ENCODE measurements at places on chromosomes 7 and 10.
A peak's percentile ranks its signal among the peaks of the same experiment; 100 is the strongest.

- H3K36me3 ChIP-seq, result no peaks in the 10 kb centered on the region
- H3K27ac ChIP-seq, result no peak overlapping the region
- H3K4me3 ChIP-seq, result no peak overlapping the region
- H3K4me1 ChIP-seq, result peaks cover 2% of the 10 kb centered on the region
Observed at GRCh38 chr7:36032361-36032818, 120.7 kb upstream of the EEPD1 start.

DNA sequence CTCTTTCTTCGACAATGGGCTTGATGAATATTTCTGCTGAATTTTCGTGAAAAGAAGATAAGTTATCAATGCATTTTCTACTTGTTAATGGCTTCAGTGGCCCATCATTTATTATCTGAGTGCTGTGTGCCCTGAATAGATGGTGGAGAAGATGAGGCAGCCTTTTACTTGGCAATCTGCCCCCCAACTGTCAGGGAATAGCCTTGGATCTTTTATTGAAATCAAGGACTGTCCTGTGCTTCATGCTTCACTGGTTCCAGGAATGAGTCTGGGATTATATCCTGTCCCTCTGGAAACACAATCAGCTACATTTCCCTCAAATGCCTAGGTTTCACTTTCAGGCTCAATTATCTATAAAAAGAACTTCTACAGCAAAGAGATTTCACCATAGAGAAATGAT is 75.9 kb upstream of the NXPH1 start:
- no peak overlapping the region for H3K4me3 ChIP-seq
- no peak for DNase-seq
- peaks cover 4% of the 10 kb centered on the region for H3K4me1 ChIP-seq

GRCh38 chr10:74079936-74080590 is 70.6 kb downstream of the AP3M1 start:
- peaks cover 43% of the 10 kb centered on the region for H3K36me3 ChIP-seq
- peaks cover 53% of the 10 kb centered on the region for H3K4me1 ChIP-seq
- H3K27ac ChIP-seq, result no peak overlapping the region
- no peaks in the 10 kb centered on the region for H3K27me3 ChIP-seq
- H3K4me3 ChIP-seq, result no peak overlapping the region

DNA sequence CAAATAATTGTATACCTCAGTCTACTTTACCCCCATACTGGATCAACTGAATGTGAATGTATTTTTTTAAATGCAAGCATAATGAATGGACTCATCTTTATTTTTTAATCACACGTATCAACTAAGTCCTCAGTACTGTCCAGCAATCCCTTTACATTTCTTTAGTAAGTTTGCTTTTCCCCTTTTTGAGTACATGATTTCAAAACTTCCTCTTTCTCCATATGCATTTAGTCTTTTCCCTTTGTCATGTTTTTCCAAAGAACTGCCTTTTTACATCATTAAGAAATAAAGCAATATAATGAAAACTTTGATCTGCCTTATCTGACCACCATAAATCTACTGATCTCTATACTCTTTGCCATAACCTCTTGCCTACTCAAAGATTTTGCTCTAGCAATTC is 182.5 kb upstream of the AKR1E2 start:
- no peak overlapping the region for H3K4me3 ChIP-seq
- H3K36me3 ChIP-seq, result peaks cover 1% of the 10 kb centered on the region
- H3K27me3 ChIP-seq, result peaks cover 2% of the 10 kb centered on the region

GRCh38 chr10:43857206-43857930 is 208.7 kb upstream of the ZNF32 start:
- peak; percentile 14 for DNase-seq
- H3K27me3 ChIP-seq, result no peaks in the 10 kb centered on the region
- no peaks in the 10 kb centered on the region for H3K4me1 ChIP-seq
- H3K27ac ChIP-seq, result no peak overlapping the region

DNA sequence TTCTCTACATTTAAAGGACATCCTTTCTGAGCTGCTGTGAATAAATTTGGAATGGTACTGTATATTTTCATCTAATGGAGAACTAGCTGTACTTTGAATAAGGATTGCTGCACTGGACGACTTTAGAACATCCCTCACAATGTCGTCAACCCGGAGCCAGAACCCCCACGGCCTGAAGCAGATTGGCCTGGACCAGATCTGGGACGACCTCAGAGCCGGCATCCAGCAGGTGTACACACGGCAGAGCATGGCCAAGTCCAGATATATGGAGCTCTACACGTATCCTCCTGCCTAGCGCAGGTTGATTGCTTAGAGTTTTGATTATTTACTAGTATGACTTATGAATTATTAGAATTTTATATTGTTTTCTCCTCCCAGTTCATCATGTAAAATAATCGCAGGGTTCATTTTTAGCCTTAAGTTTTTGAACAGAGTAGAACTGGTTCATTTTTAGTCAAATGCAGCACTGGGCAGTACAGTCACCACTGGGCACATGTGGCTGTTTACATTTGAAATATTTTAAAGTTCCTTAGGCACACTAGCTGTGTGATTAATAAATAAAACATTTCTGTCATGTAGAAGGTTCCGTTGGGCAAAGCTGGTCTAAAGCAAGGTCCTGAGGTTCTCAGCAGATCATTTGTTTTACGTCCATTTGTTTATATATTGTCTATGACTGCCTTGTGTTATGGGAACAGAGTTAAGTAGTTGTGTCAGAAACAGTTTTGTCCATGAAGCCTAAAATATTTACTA is 31.5 kb downstream of the CUL1 start:
- H3K27me3 ChIP-seq, result no peaks in the 10 kb centered on the region
- peaks cover 45% of the 10 kb centered on the region for H3K4me1 ChIP-seq
- no peak for DNase-seq
- no peak overlapping the region for H3K4me3 ChIP-seq
- no peak overlapping the region for H3K27ac ChIP-seq
- peaks cover 40% of the 10 kb centered on the region for H3K36me3 ChIP-seq

DNA sequence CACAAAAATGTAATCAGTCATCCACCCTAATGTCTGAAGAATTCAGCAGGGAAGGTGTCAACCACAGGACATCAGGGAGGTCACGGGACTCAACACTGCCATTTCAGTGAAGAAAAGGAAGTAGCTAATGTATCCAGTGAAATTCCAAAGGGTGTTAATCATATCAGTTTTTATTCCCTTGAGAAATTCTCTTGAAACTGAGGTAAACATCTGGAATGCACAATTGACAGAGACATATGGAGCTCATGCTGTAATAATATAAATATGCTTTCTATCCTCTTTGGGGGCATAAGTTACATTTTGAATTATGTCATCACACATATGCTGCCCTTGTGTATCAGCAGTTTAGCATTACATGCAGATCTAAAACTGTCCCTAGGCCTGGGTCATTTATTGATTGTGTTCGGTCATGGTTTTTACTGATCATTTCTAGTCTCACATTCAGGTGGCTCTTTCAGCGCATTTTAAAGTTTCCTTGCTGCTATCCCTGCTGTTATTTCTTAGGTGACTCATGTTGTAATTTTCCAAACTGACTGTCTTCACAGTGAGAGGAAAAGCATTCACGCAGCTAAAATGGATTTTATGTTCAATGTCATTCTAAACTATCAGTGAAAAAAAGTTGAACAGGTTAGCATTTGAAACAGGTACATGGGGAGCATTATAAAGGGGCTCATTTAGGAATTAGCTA is 273.9 kb downstream of the TSPAN12 start:
- no peak overlapping the region for H3K4me3 ChIP-seq
- DNase-seq, result no peak
- no peaks in the 10 kb centered on the region for H3K27me3 ChIP-seq
- H3K36me3 ChIP-seq, result no peaks in the 10 kb centered on the region

DNA sequence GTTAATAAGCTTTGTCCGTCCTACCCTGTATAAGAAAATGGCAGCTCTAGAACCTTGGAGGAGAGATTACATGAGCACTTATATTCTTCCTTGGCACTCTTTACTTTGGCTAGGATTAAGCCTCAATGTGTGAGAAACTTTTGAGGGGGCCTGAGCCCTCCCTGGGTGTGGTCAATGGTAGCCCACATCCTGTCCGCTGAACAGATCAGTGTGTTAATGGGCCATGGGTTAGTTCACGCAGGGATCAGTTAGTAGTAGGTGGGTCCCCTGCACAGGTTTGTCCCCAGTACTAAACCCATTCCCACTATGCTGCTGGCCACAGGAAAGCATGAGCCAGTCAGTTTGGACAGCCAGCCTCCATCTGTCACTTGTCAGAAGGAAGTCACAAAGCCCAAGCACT is 20.2 kb upstream of the IKZF1 start:
- peaks cover 2% of the 10 kb centered on the region for H3K36me3 ChIP-seq
- no peaks in the 10 kb centered on the region for H3K27me3 ChIP-seq
- peaks cover 34% of the 10 kb centered on the region for H3K4me1 ChIP-seq
- no peak for DNase-seq
- H3K4me3 ChIP-seq, result no peak overlapping the region

DNA sequence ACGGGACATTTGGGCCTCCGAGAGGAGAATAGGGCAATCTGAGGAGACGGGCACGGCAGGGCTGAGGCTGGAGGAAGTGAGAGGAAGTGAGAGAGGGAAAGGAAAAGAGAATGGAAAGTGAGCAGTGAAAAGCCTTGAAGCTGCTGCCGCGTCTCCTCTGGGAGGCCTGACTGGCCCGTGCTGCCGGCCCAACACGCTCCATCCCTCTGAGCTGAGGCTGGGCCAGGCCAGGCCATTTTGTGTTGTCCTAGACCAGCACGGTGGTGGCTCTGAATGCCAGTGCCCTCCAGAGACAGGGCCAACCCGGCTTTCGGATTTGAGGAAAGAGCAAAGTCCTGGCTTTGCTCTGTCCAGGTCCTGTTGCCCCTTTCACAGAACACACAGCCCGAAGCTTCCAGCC is 361.1 kb upstream of the SHH start:
- H3K36me3 ChIP-seq, result no peaks in the 10 kb centered on the region
- H3K27me3 ChIP-seq, result peaks cover 2% of the 10 kb centered on the region
- no peak for DNase-seq
- no peaks in the 10 kb centered on the region for H3K4me1 ChIP-seq
- H3K27ac ChIP-seq, result no peak overlapping the region
- no peak overlapping the region for H3K4me3 ChIP-seq

DNA sequence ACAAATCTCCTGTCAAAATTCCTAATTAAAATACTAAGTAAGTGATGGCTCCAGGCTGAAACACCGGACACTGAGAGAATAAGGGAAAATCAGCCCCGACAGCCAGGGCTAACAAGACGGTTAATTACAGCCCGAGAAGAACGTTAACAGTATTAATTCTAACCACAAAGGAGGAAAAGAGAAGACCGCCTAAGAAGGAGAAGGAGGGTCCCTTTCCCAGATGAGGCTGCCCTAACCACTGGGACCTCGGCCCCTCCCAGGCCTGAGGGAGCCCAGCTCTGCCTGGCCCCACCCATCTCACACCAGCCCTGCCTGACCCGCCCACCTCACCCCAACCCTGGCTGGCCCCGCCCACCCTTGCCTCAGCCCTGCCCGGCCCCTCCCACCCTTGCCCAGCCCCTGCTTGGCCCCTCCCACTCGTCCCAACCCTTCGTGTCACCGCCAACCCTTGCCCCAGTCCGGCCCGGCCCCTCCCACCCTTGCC is 51.3 kb downstream of the PWWP2B start:
- H3K27me3 ChIP-seq, result no peaks in the 10 kb centered on the region
- H3K4me3 ChIP-seq, result peak overlapping the region; percentile 39
- no peaks in the 10 kb centered on the region for H3K36me3 ChIP-seq

DNA sequence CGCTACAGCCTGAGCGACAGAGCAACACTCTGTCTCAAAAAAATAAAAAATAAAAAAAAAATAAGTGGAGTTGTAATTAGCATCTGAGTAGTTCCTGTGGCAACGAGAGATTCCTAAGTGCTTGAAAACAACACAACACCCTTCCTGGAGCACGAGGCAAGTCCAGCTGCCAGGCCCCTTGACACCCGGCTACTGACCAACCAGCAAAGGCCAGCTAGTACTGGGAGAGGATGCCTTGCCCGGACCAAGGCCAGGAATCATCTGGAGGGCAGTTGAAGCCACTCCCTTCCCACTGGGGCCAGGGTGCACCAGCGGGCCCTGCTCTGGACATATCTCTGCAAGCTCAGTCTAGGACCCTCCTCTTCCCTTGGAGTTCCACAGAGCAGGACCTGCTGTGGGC is 536 bp downstream of the C10orf105 start:
- H3K4me1 ChIP-seq, result peaks cover 33% of the 10 kb centered on the region
- H3K4me3 ChIP-seq, result no peak overlapping the region
- H3K36me3 ChIP-seq, result no peaks in the 10 kb centered on the region
- DNase-seq, result no peak
- H3K27ac ChIP-seq, result no peak overlapping the region

DNA sequence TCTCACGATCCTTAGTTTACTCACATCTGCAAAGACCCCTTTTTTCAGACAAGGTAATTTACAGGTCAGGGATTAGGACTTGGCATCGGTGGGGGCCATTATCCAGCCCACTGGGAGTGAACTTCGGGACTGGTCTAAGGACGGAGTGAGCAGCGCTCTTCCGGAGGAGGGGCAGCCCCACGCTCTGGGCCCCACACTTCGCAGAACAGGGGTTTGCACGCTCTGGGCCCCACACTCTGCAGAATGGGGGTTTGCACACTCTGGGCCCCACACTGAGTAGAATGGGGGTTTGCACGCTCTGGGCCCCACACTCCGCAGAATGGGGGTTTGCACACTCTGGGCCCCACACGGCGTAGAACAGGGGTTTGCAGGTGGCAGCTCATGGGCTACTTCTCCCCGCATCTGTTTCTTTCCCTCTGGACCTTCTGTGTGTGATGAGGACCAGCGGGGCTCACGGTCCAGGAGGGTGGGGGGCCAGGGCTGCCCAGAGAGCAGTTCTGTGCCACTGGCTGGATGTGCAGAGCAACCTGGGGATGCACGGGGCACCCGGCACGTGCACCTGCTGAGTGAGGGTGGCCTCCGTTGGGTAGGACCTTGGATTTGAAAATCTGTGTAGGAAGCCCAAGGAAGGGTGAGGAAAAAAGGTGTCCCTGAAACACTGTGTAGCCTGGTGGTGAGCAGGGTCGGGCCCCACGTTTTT is 134.8 kb downstream of the WDR37 start:
- no peak overlapping the region for H3K4me3 ChIP-seq
- H3K27ac ChIP-seq, result no peak overlapping the region
- H3K36me3 ChIP-seq, result no peaks in the 10 kb centered on the region
- no peak for DNase-seq

DNA sequence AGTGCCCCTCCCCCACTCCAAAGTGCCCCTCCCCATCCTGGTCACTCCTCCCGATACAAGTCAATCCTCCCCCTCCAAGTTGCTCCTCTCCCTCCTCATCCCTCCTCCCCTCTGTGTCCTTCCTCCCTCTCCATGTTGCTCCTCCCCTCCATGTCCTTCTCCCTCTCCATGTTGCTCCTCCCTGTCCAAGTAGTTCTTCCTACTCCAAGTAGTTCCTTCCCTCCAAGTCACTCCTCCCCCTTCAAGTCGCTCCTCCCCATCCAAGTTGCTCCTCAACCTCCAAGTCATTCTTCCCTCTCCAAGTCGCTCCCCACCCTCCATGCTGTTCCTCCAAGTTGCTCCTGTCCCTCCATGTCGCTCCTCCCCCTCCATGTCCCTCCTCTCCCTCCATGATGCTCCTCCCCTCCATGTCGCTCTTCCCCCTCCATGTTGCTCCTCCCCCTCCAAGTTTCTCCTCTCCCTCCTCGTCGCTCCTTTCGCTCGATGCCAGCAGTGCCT is 8.6 kb upstream of the WBP1L start:
- H3K27ac ChIP-seq, result no peak overlapping the region
- no peak overlapping the region for H3K4me3 ChIP-seq
- H3K27me3 ChIP-seq, result no peaks in the 10 kb centered on the region

- no peak overlapping the region for H3K27ac ChIP-seq
- H3K4me3 ChIP-seq, result no peak overlapping the region
- no peaks in the 10 kb centered on the region for H3K4me1 ChIP-seq
- H3K36me3 ChIP-seq, result no peaks in the 10 kb centered on the region
Observed at GRCh38 chr10:69669409-69669808, 39.4 kb downstream of the FAM241B start.
